Caco-2 (cell line): ENCODE measurements at places on chromosomes 13 and 19. TPM values are rescaled to one million over a fixed set of nuclear protein-coding genes. Genes with fewer than 3 reads are reported as not detected.

- peak; percentile 61 for DNase-seq
Measured at GRCh38 chr13:49938921-49939320, 2.8 kb upstream of the SPRYD7 start.

GRCh38 chr13:29847501-29847983 is 2.9 kb downstream of the UBL3 start:
- DNase-seq = peak; percentile 31

DNA sequence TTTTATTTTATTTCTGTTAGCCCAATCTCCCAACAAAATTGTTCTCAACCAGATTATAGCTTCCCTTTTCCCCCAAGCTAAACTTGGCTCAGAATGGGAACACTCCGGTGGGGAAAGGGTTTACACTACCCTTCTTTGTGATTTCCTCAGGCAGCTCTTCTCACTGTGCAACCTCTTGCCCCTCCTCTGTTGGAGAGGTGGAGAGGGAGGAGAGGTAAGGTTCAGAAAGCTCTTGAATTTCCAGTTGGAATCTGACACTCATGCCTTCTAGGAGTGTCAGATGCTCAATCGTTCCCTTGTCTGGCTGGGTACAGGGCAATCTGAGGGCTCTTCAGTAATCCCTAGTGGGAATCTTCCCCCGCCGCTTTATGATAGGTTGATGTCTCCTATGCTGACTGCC is 486.1 kb upstream of the KLF12 start:
- DNase-seq = no peak

DNA sequence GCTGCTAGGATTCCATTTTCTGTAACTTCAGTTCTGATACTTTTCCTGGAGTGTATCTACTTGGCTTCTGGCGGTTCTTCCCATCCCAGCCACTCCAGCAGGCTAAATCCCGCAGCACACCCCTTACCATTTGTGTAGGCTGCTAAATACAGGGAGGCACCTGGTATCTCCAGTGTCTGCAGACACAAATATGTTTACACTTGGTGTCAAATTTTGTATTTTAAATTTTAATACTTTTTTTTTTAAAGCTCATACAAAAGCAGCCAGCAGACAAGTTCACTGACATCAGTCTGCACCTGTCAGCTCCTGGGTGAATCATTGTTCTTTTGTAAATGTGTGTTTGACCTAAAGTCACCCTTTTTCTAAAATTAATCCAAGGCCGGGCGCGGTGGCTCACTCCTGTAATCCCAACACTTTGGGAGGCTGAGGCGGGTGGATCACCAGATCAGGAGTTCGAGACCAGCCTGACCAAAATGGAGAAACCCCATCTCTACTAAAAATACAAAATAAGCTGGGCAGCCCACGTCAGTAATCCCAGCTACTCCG is 3.4 kb upstream of the ZSCAN4 start:
- DNase-seq = no peak

DNA sequence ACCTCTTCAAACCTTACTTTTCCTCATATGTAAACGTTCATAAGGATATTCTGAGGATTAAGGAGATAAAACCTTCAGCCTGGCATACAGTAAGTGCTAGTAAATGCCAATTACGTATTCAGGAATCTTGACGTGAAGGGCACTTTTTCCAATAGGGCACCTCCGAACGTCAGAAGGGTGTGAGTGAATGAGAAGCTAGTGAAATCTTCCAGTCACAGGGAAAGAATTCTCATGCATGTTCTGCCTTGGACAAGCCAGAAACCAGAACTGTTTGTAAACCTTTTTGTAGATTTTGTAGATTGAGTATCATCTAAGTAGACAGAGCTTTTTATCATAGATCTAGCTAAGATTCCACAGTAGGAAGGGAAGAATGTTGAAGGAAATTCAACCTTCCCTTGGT is 16.5 kb downstream of the DGKH start:
- DNase-seq = no peak

DNA sequence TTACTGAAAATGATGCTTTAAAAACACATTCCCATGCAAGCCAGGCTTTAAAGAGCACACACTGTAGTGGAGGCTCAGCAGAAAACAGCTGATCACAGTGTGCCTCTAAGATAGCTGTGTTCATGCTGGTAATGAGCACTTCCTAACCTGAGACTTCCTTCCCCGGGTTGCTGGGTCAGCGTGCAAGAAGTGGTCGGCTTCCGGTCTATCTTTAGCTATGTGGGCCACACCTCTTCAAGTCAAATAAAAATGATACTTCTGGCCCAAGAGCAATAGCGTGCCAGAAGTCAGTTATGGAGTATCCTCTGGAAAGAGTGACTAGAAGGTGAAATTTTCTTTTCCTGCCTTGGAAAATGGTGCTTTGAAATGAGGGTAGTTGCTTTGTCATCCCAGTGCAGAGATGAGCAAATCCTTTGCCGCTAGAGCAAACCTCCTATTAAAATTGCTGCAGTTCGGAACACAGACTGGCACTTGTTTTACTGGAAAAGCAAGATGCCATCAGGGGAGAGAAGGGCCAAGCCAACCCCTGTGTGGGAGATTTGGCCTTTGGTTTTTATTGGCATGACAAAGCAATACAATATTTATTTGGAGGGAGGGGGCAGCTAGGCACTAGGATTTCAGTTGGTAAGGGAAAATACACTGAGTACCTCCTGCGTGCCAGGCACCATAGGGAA is 64.2 kb downstream of the ARHGAP35 start:
- DNase-seq = peak; percentile 36

DNA sequence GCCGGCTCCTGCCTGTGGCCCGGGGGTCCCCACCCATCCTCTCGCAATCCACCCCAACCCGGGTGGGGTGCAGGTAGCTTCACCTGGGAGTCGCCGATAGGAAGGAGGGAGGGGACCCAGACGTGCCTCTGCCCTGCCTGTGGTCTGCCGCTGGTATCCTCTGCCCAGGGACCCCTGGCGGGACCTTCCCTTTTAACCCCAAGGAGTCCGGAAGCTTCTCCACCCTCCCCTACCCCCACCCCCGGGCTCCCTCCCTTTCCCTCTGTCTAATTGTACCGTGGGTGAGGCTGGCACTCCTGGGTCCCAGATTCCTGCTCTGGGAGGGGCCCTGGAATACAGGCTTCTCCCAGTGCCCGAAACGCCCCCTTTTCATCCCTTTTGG is at the start of gene KLK10:
Gene KLK10 (minus strand): TSS at position 166 of the 382 bp plus-strand sequence. CDS start 579 bp downstream, outside the sequence.
- no peak for DNase-seq

GRCh38 chr13:113861433-113862030 is 2.3 kb downstream of the GAS6 start:
- no peak for DNase-seq

GRCh38 chr19:30065680-30066606 is 123.9 kb downstream of the URI1 start:
- DNase-seq = no peak

GRCh38 chr13:44191504-44192171 is 182.0 kb upstream of the SERP2 start:
- peak; percentile 62 for DNase-seq

DNA sequence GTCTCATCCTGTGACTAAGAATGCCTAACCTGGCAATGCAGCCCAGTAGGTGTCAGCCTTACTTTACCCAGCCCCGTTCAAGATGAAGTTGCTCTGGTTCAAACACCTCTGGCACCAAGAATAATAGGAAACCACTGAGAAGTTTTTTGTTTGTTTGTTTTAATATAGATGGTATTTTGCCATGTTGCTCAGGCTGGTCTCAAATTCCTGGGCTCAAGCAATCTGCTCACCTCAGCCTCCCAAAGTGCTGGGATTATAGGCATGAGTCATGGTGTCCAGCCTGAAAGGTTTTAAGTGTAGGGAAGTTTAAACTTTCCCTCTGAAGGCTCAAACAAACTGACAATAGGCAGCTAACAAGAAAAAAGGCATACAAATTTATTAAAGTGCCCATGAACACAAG is 51.2 kb upstream of the ABCC4 start:
- DNase-seq = no peak

DNA sequence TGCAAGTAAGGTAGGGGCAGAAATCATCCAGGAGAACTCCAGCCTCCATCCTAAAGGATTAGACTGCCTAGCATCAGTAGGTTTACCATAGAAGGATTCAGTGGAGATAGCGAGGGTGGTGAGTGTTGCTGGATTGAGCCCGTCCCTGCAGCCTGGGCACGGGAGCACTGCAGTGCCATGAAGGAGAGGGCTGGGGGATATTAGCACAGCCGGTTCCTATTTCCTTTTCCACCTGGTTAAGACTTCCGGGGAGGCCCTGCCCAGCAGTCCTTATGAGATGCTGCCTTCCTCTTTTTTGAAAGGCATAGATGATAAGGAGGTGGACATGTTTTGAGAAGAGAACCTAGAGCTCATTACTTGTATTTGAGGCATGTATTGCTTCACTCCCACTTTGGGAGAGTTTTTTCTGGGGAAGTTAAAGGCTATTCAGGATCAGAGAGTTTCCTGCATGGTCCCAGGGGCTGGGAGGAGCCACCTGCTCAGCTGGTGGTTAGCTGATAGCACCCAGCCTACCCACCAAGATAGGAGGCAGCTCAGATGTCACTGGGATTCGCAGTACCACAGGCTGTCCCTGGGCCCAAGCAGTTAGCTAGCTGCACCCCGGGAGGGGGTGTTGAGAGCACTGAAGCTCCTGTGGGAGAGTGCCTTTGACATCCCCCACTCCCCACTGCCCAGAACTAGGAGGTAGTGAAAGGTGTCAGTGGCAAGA is 17.2 kb downstream of the ACTN4 start:
- no peak for DNase-seq

GRCh38 chr19:41706741-41707501 is 1.5 kb upstream of the CEACAM5 start:
- peak; percentile 84 for DNase-seq

- no peak for DNase-seq
Measured at GRCh38 chr19:8163759-8164158, 14.4 kb upstream of the FBN3 start.

DNA sequence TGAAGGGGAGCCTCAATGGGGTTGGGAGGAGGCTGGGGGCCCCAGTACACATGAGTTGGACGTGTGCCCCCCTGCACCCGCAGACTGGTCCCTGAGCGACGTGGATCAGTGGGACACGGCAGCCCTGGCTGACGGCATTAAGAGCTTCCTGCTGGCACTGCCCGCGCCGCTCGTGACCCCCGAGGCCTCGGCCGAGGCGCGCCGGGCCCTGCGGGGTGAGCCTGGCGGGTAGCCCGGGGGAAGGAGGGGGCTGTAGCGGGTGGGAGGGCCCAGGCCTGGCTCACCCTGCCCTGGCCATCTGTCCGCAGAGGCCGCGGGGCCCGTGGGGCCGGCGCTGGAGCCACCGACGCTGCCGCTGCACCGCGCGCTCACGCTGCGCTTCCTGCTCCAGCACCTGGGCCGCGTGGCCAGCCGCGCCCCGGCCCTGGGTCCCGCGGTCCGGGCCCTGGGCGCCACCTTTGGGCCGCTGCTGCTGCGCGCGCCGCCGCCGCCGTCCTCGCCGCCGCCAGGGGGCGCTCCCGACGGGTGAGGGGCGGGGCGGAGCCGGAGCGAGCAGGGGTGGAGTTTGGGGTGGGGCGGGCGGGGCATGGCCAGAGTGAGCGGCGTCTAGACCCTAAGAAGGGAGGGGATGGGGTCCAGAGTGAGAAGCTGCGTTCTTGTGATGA is 8.1 kb downstream of the PIK3R2 start:
- peak; percentile 38 for DNase-seq

Gene C13orf42
- not detected in 2 replicates for total RNA-seq

Gene CLDND2
- total RNA-seq = 1.6 TPM in 1 of 2 replicates, not detected in the other

Gene UBL3
- total RNA-seq = 37.4 and 37.5 TPM in 2 replicates

Gene HCN2
- total RNA-seq = 2.7 and 3.9 TPM in 2 replicates

Gene CFD
- 4.4 and 6.1 TPM in 2 replicates for total RNA-seq

Gene GJB6
- not detected in 2 replicates for total RNA-seq

Gene LRRC4B
- total RNA-seq = 0.30 and 0.54 TPM in 2 replicates

Gene C13orf46
- not detected in 2 replicates for total RNA-seq

Gene ZIC2
- 1.3 and 1.9 TPM in 2 replicates for total RNA-seq

Gene LILRB3
- total RNA-seq = not detected in 2 replicates

Gene LILRB1
- not detected in 2 replicates for total RNA-seq
